ENCODE measurements at places on chromosomes 1 and 21.
A peak's percentile ranks its signal among the peaks of the same experiment; 100 is the strongest.

DNA sequence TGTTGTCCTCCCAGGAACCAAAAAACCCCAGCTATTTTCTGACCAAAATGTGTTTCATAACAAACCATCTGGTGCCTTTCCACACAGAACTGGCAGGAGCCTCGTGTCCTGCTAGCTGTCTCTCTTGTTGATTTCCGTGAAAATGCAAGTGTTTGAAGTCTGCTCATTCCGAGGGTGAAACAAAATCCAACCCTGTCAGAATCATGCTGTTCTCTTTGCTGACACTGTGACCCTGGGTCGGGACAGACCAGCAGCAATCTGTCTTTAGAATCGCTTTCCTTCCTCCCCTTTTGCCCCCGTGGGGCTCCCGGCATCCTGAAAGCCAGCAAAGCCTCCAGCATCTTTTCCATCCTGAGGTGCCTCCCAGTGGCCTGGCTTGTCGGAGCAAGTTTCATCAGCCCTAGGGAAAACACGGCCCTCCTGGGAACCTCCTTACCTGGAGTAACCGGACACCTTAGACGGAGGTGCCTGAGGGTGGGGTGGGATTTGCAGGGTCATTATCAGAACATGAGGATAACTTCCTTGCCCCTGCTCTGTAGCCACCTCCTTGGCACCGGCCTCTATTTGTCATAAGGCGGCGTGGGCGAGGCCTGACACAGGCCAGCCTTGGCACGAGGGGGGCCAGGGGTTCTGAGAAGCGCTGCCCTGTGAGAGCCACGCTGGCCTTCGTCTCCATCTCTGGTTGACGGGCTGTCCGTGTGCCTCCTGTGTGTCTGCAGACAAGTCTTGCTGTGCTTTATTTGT lies 24.9 kb downstream of the LDLRAP1 start:
- peak; percentile 51 for DNase-seq

DNA sequence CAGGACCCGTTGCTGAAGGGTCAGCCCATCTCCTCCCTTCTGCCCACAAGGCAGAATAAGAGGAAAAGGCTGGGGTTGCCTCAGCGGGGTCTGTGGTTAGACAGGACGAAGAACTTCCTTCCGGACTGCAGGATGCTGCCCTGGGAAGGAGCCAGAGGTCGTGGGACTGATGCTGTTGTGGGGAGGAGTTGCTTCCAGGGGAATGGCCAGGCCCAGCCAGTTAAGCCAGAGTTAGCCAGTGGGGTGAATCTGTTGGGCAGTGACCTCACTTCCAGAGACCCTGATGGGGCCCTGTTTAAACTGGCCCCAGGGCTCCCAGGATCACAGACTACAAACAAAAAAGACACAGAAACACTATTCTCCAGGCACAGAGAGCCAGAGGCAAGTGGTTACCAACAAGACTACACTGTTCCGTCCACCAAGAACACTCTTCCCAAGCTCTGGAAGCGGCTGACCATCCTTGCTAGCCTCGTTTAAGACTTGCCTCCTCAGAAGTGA lies 13.0 kb downstream of the FAM229A start:
- DNase-seq, result no peak

- no peak for DNase-seq
Measured at GRCh38 chr1:215594640-215595039, 27.5 kb downstream of the KCTD3 start.

GRCh38 chr1:85264150-85264549 lies 4.7 kb upstream of the C1orf52 start:
- DNase-seq, result no peak

DNA sequence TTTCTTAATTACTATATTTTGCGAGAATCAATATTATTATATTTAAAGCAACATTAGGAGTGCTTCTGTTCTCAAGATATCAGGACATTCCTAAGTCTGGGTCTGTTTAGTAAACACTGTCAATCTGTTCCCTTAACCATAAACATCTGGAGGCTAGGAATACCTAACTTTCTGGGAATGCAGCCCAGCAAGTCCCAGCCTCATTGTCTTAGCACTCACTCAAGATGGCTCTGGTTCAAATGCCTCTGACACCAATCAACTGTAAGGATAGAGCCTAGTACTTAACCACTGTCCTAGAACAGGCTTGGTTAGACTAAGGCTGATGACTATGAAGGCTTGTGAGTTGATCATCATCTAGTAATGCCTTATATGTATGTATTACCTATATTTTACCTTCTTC lies 61.5 kb downstream of the TNN start:
- DNase-seq, result no peak

- DNase-seq, result no peak
Measured at GRCh38 chr1:207440626-207441025, 13.5 kb upstream of the CR2 start.

GRCh38 chr1:33335020-33335419 lies 14.1 kb upstream of the A3GALT2 start:
- DNase-seq, result no peak

DNA sequence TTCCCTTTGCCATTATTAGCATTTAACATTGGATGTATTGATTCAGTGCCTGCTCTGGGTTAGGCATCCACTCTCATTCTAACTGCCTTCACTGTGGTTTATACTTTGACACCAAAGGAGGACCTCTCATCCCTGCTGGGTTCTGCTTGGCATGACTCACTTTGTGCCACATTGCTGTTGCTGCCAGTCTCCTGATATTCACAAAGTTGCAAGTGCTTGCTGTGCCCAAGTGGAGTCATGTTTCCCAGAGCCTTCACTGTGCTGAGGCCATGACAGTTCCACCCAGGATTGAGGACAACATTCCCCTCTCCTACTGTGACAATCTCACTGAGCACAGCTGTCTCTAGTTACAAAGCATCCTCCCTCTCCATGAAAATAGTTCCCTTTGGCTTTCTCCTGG lies 519.9 kb upstream of the USP24 start:
- no peak for DNase-seq

DNA sequence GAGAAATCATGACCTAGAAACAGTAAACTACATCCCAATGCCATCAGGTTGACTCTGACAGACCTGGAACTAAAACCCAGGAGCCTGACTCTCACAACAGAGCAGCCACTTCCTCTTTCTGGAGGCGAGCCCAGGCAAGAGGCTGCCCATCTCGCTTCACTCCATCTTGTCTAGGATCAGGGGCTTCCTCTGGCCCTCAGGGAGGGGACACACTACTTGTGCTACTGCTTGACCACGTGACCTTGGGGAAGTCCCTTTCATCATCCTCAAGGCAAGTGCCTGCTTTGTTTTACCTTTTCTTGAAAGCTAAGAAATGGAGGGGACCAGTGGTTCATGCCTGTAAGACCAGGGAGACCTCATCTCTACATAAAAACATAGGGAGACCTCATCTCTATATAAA lies 2.6 kb upstream of the TENT5B start:
- DNase-seq, result no peak

- no peak for DNase-seq
Measured at GRCh38 chr1:19504796-19505692, 19.7 kb upstream of the CAPZB start.

GRCh38 chr1:187696073-187696472 lies 867.3 kb downstream of the PLA2G4A start:
- no peak for DNase-seq

- no peak for DNase-seq
Measured at GRCh38 chr1:31574749-31575368, 1.5 kb upstream of the TINAGL1 start.

DNA sequence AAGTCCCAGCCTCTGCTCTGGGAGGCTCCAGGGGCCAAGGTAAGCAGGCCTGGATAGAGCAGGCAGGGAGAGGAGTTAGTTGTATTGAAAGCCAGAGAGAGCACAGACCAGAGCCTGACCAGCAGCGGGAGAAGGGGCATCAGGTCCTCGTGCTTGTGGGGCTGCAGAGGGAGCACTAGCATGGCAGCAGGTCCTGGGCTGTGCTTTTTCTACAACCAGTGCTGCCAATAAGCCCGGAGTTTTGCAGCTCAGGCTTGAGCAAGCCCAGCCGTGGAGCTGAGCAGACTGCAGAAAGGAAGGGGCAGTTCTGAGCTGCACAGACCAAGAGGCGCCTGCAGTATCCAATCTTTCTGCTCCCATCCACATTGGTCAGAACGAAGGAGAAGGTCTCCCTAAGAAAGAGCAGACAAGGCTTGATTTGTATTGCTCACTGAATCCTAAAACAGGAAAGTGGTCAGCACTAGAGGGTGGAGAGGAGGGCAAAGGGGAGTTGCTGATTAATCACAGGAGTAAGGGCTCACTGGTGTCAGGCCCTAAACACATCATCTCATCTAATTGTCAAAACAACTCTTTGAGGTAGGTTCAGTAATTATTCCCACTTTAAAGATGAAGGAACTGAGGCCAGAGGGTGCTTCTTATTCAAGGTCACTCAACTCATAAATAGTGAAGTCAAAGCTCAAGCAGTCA lies 2.7 kb downstream of the DENND2D start:
- DNase-seq, result peak; percentile 3

- DNase-seq, result no peak
Measured at GRCh38 chr1:21861602-21862429, 49.8 kb downstream of the LDLRAD2 start.

DNA sequence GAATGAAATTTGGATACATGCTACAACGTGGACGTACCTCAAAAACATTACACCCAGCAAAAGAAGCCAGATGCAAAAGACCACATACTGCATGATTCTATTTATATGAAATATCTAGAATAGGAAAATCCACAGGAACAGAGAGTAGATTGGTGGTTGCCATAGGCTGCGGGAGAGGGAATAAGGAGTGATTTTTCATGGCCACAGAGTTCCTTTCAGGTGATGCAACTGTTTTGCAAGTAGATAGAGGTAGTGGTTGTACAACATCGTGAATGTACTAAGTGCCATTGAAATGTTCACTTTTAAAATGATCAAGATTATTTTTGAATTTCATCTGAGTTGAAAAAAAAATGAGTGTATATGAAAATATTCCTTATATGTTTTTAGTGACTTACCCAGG lies 115.3 kb upstream of the RUNX1 start:
- no peak for DNase-seq

- DNase-seq, result no peak
Measured at GRCh38 chr1:110337704-110338308, 1.4 kb upstream of the RBM15 start.

DNA sequence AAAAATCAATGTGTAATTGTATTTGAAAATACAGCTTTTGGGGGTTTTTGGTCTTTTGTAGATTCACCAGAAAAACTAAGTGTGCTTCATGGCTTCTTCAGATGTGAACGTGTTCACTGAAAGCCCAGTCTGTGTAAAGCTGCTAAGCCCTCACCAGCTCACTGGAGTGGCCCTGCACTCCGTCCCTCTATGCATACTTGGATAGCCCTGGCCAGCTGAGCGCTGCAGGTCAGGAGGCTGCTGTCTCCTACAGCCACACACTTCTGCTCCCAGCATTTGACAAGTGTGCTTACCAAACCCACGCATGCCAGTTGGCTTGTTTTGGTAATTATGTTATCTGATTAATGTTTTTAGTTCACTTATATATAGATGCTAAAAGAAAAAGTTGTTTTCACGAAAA lies 163.5 kb downstream of the TLR5 start:
- no peak for DNase-seq

DNA sequence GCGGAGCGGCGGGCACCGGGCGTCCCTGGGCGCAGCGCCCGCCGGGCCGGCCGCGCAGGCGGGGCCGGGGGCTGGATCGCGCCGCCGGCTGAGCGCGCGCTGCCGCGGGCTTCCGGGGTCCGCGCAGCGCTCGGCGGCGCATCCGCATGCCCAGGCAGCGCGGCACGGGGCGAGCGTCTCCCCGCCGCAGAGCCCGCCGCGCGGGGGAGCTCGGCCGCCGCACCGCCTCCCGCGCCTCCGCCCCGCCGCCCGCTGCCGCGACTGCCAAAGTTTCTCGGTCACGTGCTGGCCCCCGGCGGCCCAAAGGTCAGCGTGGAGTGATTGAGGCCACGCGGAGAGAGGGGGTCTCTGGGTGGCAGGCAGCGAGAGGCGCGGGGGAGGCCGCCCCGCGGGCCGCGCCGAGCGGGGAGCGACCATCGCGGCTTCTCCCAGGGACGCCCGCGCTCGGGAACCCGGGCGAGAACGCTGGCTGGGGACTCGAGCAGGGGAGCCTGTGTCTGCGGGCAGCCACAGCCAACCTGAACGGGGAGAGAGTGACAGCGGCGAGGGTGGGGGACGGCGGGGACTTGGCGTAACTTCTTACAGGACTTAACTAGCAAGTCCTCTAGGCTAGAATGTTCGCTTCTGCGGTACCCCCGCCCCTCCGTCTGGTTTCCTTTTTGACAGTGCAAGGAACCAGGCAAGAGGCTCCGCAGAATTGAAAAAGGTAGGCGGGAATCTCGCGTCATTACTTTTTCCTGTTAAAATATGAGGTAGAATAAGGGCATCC lies at the start of gene ILDR2:
TSS of gene ILDR2 (minus strand) at position 180 of the 769 bp plus-strand sequence. CDS start 272 bp downstream, outside the sequence.
- peak; percentile 73 for DNase-seq

DNA sequence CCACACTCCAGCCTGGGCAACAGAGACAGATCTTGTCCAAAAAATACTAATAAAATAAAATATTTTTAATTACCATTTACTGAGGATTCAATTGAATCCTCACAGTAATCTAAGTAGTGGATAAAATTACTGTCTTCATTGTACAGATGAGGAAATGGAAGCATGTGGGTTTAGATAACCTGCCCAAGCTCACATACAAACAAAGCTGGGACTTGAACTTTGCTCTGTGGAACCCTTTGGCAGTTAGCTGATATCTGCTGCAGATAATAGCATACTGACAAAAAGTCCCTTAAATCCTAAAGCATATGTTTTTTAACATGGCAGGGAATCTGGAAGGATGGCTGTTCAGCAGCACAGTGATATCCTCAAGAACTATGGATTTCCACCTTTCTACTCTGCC lies 130.9 kb upstream of the MROH9 start:
- DNase-seq, result no peak

DNA sequence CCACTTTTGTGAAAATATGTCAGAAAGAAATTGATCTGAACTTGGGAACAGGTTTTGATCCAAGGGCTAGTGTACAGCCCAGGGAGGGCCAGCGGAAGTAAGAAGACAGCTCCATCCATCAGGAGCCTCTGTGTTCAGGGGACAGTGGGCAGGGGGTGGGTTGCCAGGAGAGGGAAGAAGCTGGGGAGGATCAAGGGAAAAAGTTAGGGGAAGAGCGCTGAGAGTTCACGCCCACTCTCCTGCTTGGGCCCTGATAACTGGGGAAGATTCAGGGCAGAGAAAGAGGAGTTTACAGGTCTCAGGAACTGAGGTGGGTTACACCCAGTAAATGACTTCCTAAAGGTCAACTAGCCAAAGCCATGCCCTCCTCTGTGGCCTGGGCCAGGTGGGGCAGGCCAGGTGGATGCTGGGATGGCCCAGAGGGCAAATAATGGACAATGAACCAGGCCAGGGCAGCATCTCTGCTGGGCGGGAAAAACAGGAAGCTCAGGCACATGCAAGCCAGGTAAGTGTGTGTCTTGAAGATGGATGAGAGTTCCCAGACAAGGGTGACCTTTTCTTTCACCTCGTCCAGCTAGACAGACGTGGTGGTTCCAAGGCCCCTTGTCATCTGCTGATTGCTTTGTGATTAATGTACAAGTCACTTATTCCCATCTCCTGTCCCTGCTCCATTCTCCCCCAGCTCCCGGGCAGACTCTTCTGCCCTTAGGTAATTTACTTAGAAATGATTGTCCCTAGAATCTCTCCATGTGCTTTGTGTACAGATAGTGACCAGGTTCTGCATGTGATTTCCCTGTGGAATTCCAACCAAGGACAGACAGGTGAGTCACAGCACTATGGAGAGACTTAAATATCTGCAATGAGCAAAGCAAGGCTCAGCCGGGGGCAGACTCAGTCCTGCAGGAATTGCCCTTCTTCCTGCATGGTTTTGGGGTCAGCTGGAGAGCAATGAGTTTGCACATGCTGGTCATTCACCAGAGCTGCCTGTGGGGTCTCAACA lies 57.0 kb downstream of the MDM4 start:
- DNase-seq, result no peak

- no peak for DNase-seq
Measured at GRCh38 chr1:201573030-201573429, 34.1 kb downstream of the NAV1 start.
